Fibroblast of skin of right quadriceps (primary cell): ENCODE measurements at places on chromosomes 16 and 17.

GRCh38 chr17:42852351-42852750, 1.4 kb downstream of the AOC3 start:
- DNase-seq: no peak

DNA sequence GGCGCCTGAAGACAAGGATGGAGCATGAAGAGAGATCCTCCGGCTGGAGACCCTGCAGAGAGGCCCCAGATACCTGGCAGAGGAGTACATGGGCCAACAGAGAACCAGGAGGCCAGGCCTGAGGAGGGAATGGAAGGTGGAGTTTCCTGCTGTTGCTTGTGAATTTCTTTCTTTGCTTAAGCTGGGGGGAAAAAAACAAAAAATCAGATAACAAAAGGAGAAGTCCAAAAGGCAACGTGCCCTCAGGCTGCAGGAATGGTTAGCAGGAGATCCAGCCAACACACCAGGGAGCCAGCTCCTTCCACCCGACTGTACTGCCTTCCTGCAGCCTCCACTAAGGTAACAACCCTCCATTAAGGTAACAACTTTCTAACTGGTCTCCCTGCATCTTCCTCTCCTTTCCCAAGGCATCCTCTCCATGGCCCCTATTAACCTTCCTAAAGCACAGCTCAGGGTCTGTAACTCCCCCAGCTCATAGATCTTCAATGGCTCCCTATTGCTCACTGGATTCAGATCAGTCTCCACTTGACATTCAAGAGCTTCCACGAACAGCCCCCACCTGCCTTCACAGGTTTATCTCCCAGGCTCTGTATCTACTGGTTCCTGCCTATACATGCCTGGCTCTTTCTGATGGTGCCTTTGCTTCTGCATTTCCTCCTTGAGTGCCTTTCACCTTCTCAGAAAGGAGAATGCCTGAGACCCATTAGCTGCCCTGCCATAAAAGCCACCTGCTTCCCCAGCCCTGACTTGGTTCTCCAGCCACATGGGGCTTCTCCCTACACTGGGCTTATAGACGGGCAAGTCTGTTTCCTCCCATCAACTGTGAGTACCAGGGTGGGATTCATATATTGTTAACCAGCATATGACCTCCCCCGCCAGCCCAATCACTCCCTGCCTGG, 725 bp upstream of the ARL5C start:
- DNase-seq: no peak

- DNase-seq: peak; percentile 76
These were observed 111.7 kb upstream of the FOXF1 start for GRCh38 chr16:86398622-86399021.

- no peak for DNase-seq
These were observed 66.1 kb downstream of the C16orf78 start for GRCh38 chr16:49439676-49440075.

DNA sequence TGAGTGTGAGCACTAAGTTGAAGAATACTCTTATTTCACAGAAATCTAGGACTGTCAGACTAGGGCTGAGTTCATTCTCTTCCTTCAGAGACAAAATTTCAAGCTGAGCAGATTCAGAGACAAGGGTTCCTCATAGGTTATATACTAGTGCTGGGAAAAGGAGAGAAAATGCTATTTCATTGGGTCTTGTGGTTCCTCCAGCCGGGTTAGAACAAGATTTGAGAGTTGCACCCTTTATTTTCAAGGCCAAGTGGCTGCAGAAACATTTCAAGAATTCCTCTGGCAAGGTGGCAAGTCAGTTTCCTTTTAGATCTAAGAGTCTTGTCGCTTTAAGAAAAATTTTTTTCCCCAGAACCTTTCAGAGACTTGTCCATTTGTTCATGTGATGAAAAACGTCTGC, 6.8 kb downstream of the THUMPD1 start:
- no peak for DNase-seq

DNA sequence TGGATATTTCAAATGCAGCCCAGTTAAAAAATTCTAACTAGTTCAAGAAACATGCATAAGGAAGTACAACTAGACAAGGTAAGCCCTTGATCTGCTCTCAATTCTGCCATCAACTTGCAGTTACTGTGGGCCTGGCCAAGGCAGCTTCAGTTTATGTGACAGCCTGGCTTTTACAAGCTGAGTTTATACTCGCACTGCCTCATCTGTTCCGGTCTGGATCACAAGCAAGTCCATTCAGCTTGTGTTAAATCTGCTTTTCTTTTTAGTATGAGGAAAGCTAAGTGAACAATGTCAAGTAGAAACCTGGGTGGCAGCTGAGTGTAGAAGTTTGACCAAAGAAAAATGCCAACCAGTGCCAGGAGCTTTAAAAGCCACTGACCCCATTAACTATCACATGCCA, 76.6 kb upstream of the CORO6 start:
- DNase-seq: no peak

- DNase-seq: no peak
These were observed 1.7 kb upstream of the NLRC3 start for GRCh38 chr16:3578610-3579551.

GRCh38 chr16:29987371-29988085, 7.9 kb downstream of the HIRIP3 start:
- DNase-seq: no peak

GRCh38 chr17:10613775-10614513, 43.2 kb downstream of the MYH3 start:
- DNase-seq: peak; percentile 62

DNA sequence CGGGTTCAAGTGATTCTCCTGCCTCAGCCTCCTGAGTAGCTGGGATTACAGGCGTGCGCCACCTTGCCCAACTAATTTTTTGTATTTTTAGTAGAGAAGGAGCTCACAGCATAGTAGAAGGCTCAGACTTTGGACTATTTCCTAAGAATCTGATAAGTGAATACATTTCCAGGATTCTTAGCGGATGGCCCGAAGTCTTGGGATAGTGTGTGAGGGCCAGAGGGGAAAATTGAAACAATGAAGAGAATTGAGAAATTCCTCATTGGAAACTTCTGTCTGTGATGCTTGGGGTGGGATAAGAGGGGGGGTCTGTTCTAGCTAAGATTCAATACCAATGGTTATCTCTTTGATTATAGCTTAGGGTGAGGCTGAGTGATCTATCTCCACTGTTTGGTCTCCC, 183.3 kb downstream of the MSI2 start:
- no peak for DNase-seq

DNA sequence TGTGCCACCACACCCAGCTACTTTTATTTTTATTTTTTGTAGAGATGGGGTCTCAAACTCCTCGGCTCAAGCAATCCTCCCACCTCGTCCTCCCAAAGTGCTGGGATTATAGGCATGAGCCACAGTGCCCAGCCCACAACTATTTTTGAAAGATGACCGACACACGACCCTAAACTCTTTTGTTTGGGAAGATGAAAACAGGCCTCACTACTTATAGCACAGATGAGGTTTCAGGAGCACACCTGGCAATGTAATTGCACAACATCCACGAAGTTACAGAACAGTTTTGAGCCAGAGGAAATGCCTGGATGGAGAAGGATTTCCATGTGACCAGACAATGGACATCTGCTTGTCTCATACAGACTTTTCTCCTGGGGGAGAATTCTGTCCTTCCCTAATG, 43.4 kb upstream of the PRSS54 start:
- no peak for DNase-seq

DNA sequence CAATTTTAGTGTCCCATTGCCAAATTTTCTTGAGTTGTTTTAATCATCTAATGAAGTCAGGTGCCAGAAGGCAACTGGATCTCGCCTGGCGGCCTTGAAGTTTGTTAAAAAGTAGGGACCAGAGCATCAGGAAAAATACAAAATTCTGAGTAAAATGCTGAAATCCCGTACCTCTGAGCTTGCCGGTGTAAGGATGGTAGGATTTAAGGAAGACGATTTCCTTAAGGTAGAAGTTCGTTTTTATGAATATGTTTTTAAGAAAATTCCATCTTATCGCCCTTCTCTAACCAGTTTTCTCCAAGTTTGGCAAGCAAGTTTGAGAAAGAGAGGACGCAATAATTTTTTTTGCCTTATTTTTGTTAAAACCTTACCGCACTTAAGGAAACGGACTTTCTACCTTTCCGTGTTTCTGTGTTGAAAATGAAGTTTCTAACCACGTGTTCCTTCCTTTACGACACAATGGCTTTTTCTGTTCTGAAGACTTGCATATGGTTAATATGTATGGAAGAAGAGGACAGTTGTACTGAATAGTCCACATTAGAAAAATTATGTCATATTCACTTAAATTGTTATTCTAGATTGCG, 748 bp downstream of the ATF7IP2 start:
- no peak for DNase-seq

- peak; percentile 9 for DNase-seq
These were observed 221.5 kb upstream of the SOX9 start for GRCh38 chr17:71899317-71899716.
